ENCODE measurements at places on chromosomes 1 and 21.

- DNase-seq = no peak
Measured at GRCh38 chr1:44406737-44407429, 1.8 kb downstream of the RNF220 start.

DNA sequence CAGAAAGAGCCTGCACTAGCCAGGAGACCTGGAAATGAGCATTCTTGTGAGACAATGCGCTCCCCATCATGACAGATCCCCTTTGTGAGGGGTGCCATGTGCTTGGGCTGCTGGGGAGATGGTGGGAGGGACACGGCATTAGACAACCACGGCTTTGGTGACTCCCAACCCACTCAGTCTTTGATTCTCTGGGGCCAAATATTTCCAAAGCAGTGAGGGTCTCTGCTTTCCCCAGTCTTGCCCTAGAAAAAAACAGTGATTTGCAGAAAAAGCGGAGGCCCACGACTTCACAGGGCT is 10.2 kb downstream of the SLC45A3 start:
- no peak for DNase-seq

GRCh38 chr1:208054485-208054884 is 143.6 kb upstream of the CD34 start:
- DNase-seq = no peak

GRCh38 chr1:180083164-180083563 is 71.5 kb upstream of the QSOX1 start:
- DNase-seq = no peak

DNA sequence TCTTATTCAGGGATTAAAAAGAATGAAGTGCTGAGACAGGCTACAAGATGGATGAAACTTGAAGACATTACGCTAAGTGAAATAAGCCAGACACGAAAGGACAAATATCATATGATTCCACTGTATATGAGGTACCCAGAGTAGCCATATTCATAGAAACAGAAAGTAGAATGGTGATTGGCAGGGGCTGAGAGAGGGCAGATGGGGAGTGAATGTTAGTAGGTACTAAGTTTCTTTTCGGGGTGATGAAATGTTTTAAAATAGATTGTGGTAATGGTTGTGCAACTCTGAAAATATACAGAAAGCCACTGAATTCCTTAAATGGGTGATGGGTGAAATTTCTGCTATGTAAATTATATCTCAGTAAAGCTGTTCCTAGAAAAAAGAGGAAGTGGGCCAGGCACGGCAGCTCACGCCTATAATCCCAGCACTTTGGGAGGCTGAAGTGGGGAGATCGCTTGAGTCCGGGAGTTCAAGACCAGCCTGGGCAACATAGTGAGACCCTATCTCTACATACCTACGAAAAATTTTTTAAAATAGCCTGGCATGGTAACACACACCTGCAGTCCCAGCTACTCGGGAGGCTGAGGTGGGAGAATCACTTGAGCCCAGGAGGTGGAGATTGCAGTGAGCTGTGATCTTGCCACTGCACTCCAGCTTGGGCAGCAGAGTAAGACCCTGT is 15.9 kb downstream of the SLC27A3 start:
- DNase-seq = no peak

DNA sequence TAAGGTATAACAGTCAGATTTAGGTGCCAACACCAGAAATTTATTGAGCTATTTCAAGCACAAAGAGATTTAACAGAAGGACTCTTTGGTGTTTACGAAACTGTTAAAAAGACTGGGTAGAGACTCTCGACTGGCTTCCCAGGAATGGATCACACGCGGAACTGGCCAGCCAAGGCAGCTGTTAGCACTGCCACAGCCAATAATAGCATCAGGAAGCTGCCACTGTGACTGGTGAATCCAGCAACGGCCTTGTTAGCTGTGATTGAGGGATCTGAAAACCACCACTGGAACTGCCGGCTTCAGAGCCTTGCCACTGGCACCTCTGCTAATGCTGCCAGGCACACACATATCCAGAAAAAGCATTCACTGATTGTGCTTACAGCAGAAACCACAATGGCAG is 10.6 kb upstream of the SIM2 start:
- no peak for DNase-seq

GRCh38 chr1:19644395-19644680 is 227 bp downstream of the NBL1 start:
- DNase-seq = no peak

DNA sequence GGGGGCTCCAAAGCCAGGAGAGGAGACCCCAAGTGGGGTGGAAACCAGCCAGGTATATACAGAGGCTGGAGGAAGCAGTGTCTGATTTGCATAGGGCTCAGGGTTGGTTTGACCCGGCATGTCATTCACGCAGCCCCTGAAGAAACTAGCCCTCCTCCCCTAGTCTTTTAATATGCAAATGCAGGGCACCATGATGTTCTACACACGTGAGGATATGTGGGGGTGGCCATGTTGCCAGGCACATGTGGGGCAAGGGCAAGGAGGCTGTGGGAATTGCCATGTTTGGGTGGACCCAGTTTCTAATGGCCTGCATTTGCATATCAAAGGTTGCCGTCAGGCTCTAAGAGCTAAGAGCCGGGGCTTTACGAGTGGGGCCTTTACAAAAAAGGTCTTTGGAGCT is 12.0 kb upstream of the RHOU start:
- no peak for DNase-seq

DNA sequence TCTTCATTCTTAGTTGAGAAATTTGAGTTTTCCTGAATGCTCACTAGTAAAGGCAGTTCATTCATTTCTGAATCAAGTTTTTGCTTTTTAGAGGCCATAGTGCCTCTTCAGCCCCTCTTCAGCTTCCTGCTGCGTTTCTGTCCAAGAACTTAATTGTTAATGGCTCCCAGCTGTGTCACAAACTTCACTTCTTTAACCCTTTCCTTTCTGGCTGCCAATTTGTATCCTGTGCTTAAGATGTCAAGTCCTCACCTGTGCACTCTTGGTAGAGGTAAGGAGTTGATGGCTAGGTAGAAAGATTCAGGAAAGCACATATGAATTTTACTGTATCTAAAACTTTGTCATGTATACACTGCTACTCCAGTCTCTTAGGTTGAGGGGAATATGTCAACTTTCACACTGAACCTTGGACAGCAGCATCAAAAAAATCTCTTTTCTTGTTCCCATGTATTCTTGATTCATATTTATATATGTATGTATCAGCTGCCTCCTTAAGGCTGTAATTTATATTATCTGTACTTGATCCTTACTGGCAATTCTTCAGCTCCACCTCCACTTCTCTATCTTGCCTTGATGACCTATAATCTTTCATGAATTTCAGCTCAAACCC is 612.8 kb downstream of the LMO4 start:
- no peak for DNase-seq

DNA sequence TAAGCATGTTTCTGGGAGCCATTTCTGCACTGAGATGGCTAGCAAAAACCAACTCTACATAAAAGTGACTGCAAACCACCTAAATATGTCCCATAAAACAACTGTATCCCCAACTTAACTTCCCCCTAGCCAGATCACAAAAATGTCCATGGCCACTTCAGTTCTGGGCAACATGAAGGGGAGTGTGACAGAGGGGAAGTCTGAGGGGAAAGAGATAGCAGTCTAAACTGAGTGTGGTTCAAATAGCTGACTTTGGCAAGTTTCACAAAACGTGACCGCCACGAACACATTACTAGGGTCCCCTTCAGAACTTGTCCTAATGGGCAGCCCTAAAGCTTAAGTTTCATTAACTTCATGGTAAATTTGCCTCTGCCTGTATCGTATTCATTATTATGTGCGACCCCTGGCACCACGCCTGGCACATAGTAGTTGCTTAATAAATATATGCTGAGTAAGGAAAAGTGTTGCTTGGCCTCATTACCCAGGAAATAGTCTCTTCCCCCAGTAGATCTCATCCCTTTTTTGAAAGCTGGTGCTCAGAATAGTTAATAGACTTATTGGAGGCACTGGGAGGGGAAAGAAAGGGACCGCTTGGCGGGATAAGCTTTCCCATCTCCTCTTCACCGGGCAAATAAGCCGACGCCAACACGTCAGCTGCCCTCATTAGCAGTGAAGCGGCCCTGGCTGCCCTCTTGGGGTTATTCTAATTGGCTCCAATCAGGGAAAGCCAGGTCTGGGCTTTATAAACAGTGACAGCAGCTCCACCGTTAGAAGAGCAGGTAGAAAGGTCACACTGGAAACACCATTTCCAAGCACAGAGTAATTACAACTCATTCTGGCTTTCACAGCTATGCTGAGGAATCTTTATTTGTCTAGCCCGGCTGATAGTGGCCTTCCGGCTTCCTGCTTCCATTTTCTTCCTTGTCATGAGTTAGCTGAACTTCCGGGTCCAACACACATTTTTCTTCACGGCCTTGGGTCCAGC is 122.1 kb downstream of the LRIG2 start:
- no peak for DNase-seq

GRCh38 chr21:31265366-31266013 is 78.6 kb downstream of the TIAM1 start:
- DNase-seq = no peak

- DNase-seq = no peak
Measured at GRCh38 chr1:18422076-18422777, 58.5 kb upstream of the KLHDC7A start.

DNA sequence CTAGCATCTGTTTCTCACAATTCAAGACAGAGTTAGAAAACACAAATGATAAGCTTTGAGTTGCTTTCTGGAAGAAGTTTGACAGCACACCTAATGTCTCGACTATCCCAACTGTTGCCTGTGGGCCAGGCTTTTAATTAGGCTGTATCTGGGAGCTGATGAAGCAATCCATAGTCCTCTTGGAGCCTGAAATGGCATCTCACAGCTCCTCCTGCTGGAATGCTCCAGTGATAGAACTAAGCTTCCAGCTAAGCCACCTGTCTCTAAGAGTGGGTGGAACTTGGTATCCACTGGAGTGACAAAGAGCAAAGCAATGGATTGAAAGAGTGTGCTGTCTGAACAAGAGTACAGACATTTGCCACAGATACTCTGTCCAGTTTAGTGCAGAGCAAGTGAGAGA is 605.3 kb upstream of the NR5A2 start:
- DNase-seq = no peak

DNA sequence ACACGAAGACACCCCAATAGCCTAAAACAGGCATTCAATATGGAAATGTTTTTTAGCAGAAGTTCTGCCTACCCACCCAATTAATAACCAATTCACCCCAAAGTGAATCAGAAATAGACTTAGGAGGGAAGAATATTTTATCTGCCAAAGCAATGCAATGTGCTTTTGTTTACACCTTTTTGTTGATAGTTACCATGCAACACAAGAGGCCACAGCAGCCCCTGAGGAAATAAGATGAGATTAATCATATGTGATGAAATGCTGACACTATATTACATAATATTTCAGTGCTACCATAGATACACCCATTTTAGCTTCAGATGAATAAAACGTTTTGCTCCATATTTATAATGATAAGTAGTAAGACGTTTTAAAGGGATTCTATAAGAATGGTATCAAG is 60.9 kb upstream of the RGS2 start:
- DNase-seq = no peak

- no peak for DNase-seq
Measured at GRCh38 chr1:162022626-162023025, 1.0 kb downstream of the OLFML2B start.

- no peak for DNase-seq
Measured at GRCh38 chr1:23475134-23475628, 8.8 kb downstream of the ASAP3 start.

DNA sequence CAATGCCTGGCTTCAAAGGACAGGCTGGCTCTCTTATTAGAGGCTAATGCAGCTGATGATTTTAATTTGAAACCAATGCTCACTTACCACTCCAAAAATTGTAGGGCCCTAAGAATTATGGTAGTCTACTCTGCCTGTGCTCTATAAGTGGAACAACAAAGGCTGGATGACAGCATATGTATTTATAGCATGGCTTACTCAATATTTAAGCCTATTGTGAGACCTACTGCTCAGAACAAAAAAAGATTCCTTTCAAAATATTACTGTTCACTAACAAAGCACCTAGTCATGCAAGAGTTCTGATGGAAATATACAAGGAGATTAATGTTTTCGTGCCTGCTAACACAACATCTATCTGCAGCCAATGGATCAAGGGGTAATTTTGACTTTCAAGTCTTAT is 73.8 kb upstream of the DUSP10 start:
- no peak for DNase-seq

- DNase-seq = no peak
Measured at GRCh38 chr1:244735404-244735803, 82.5 kb downstream of the DESI2 start.

GRCh38 chr1:117250061-117250606 is 39.4 kb upstream of the VTCN1 start:
- DNase-seq = no peak

GRCh38 chr1:212853658-212854057 is 4.4 kb upstream of the FLVCR1 start:
- DNase-seq = no peak

DNA sequence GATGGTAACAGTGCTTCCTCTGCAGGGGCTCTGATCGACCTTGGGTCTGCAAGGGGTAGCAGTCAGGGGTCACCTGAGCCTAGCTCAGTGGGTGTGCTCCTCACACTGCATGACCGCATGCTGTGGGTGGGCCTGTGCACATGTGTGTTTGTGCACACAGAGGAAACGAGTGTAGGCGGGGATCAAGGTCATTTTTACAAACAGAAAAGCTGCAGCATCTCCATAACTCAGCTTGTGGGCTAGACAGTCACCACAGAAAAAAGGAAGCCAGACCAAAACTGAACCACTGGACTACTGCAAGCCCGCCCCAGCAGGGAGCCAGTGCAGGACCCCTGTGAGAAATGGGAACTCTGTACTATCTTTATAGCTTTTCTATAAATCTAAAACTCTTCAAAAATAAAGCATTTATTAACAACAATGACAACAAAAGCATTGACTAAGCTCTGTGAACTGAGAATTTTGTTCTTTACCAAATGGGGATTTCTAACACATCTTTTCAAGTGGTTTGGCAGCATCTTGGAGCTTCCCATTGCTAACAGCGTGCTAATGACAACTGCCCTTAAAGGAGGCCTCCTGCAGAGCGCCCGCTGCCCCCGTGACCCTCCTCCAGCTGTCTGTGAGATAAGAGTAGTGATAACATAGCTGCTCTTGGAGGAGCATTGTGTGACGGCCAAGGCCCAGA is 19.9 kb upstream of the NEK2 start:
- no peak for DNase-seq

DNA sequence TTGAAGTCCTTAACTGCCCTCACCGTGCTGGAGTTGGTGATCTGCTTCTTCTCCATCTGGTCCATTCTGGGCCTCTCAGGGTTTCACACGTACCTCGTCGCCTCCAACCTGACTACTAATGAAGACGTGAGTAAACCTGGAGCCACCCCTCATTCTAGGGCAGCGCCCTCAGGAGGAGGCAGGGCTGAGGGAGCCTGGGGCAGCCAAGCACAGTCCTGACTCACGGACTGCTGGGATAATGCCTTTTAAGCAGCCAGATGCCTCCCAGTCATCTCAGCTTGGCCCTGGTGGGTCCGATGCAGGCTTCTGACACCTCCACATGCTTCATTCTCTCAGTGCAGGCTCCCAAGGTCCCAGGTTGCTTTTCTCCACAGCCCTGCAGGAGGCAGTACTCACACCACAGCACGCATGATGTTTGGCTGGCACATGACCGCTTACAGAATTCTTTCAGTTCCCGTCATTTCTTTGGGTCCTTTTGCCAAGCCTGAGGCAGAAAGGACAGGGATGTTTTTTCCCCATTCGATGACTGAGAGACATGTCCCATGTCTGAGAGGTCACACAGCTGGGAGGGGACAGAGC is 11.8 kb upstream of the SFN start:
- DNase-seq = no peak

GRCh38 chr1:2986549-2987305 is 34.5 kb upstream of the ACTRT2 start:
- no peak for DNase-seq

Data from tibial nerve (tissue), 4 donors.